ENCODE measurements at places on chromosomes 6 and 20.

DNA sequence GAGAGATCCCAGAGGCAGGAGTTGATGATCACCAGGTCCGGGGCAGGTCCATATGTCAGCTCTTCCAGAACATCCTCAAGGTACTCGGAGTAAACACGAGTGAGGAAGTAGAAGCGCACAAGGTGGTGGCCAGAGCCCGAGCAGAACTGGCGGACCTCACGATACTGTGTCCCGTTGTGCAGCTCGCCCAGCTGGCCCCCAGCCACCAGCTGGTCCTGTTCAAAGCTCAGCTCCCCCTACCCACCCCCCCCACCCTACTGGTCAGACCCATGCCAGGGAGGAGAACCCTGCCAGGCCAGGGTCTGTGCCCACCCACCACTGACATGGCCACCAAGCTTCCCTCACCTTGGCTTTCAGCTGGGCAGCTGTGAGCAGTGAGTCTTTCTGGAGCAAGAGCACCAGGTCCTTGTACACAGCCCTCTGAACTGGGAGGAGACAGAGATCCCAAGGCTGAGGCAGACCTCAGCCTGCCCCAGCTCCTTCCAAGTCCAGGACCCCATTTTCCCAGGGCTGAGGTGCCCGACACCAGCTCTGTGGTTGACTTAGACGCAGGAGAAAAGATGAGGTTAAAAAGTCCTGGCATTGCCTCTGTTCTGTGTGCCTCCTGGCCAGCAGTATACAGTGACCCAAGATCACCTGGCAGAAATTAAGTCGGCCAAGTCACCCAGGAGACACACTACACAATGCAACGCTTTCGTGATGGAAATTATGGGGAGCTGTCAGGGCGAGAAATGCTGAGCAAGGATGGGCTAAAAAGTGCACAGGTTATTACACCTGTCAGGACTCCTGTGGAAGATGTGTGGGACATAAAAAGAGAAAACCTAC is 1.4 kb downstream of the PCED1A start:
- no peak for DNase-seq

DNA sequence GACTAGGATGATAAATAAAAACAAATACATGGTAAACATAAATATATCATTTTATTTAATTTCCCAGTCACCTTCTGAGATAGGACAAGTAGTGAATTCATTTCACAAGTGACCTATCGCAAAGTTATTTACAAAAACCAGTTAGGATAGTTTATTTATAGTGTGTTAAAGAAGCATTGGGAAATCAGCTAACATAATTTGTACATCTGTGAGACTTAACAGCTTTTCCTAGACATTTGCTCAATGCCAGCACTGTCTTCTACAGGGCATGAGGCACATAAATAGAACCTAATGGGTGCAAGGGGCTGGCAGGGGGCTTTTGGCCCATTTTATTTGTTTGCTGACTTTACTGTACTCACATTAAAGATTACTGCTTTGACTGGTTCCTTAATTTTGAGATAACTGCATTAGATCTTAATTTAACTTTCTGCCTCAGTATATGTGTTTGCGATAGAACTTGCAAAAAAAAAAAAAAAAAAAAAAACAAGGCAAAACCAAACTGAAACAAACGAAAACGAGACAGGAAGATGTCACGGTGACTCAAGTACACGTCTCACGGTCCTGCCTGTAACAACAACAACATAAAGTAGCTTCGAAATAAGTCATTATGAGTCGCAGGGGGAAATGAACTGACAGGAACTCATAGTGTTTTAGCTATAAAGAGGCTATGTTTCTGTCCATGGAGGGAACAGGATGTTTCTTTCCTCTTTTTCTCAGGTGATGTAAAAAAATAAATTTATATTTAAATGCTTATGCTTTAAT is 133.7 kb upstream of the GMDS start:
- DNase-seq = no peak

- DNase-seq = no peak
These were observed 184.6 kb downstream of the ATXN1 start for GRCh38 chr6:16576451-16577368.

- no peak for DNase-seq
These were observed 8.5 kb downstream of the TFAP2C start for GRCh38 chr20:56637576-56637975.

GRCh38 chr20:14264869-14265268 is 72.5 kb downstream of the FLRT3 start:
- DNase-seq = no peak

DNA sequence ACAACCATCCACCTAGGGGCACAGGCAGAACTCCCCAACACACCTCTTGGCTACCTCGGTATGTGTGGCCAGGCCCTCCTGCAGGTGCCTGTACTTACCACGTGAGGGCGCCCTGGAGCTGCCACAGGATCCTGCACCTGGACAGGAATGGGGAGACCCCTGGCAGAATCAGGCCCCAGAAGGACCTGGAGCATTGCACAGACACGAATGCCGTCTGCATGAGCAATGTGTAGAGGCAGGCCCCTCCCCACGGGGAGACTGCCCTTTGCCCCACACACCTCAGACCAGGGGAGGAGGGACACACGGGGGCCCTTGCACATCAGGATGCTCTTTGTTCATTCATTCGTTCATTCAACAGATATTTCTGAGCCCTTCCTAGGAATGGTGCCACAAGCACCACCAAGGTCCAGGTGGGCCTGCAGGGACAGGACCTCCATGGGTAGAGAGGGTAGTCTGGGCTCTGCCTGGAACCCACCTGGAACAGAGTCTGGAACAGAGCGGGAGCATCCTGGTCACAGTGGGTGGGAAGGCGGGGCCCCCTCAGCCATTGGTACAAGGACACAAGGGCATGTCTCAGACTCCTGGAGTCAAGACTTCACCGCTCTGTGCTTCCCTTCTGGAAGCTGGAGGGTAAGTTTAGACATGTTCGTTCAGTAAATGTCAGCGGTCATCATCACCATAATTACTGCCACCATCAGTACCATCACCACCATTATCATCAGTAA is 32.3 kb downstream of the YTHDF1 start:
- peak; percentile 35 for DNase-seq

- DNase-seq = no peak
These were observed 1080.7 kb downstream of the GRIK2 start for GRCh38 chr6:102474041-102474807.

All from T-cell (primary cell).